ENCODE measurements at places on chromosomes 12 and 14.

- DNase-seq = no peak
Measured at GRCh38 chr14:103735022-103735421, 19.4 kb downstream of the ZFYVE21 start.

DNA sequence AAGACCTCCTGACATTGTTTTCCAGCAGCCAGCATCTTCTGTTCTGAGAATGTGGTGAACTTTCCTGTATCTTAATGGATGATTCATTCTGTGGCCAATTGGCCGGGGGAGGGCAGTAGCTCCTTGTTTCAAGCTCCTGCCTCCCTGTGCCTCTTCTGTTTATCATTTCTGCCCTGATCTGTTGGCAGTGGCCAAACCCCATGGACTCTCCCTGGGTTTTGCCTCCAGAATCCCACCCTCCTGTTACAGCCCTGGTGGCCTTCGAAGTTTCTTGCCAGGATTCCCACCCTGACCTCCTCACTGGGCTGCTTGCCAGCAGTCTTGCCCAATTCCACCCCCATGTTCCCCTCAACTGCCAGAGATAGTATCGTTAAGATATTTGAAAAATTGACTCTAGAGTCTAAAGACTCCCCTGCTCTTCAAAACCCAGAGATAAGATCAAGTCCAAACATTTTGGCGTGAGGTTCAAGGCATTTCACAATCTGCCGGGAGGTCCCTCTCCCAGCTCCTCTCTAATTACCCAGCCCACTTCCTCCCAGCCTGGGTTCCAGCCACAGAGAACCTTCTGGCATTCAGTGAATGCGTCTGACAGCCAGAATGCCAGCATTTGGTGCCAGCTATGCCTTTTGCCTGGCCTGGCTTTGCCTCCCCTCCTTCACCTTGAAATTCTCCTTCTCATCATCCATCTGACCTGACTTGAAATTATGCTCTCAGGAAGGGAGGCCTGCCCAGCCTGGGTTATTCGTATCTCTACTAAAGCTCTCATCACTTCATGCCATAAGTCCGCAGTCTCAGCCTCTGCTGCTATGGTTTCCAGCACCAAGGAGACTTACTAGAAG is 37.7 kb upstream of the TXNRD1 start:
- no peak for DNase-seq

- DNase-seq = no peak
Measured at GRCh38 chr12:57099766-57100165, 10.9 kb downstream of the NAB2 start.

DNA sequence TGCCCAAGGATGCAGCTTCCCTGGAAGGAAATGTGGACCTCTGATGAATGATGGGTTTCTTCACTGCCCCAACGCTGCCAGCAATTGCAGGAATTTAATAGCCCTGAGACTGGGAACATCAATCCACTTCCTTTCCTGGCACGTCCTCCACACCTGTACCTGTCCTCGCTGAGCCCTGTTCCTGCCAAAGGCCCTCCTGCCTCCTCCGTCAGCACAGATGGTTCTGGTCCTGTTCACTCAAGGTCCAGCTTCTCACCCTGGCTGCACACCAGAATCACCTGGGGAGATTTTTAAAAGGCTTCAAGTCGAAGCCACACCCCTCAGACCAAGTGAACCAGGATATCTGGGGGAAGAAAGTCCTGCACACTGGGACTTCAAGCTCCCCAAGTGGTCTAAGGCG is 38.4 kb upstream of the TMEM132C start:
- no peak for DNase-seq

DNA sequence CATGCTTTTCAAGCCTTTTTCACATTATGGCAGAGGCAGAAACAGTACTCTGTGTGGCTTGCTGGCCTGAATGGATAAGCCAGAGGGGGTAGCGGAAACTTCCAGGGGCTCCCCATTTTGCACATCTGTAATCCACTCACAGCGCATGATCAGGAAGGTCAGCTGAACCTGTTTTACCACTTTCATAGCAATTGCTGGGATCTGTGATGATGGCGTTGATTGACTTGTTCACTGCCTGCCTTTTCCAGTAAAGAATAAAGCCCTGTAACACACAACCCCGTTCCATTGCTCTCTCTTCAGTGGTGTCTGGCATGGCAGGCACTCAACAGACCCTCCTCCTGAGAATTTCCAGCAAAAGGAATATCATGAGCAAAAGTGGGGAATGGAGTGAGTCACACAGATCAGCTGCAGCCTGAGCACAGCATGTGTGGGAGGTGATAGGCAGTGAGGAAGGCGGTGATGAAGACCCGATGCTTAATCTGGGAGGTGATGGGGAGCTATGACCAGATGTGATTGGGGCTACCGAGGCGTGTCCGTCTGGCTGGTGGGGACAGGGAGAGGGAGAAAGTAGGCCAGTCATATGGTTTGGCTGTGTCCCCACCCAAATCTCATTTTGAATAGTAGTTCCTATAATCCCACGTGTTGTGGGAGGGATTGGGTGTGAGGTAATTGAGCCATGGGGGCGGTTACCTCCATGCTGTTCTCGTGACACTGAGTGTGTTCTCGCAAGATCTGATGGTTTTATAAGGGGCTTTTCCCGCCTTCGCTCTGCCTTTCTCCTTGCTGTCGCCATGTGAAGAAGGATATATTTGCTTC is 44.7 kb upstream of the CHST11 start:
- no peak for DNase-seq

- no peak for DNase-seq
Measured at GRCh38 chr12:94207849-94208621, 59.7 kb downstream of the PLXNC1 start.

DNA sequence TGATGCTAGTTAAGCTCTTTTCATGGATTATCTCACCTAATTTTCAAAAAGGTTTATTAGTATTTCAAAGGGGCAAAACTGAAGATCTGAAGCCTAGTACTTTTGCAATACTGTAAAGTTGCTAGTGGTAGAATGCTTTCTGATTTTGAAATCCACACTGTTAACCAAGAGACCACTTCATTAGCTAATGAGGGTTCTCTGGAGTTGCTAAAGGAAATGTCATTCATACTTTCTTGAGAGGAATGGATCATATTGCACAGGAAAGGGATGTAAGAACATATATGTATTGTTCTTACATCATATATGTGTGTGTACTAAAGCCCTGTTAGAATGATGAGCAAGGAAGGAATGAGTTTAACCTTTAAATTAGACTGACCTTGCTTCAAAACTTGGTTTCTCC is 39.0 kb upstream of the LDHB start:
- no peak for DNase-seq

DNA sequence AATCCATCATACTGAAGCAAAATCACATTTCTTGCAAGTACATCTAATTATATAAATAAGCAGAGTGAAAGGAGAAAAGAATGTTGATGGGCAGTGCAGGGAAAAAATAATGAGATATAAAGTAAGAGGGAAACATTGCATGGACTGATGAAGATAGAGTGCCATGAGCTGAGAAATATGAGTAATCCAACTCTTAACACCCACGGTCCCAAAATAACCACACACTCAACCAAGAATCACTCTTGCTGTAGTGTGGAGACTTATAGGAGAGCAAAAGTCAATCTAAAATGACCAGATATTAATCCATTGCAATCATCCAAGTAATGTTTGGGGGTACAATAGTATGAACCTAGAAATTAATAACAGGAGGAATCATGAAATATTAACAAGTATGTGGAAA is 40.2 kb downstream of the MYF5 start:
- no peak for DNase-seq

GRCh38 chr14:77059276-77059915 is 30.9 kb upstream of the IRF2BPL start:
- no peak for DNase-seq

DNA sequence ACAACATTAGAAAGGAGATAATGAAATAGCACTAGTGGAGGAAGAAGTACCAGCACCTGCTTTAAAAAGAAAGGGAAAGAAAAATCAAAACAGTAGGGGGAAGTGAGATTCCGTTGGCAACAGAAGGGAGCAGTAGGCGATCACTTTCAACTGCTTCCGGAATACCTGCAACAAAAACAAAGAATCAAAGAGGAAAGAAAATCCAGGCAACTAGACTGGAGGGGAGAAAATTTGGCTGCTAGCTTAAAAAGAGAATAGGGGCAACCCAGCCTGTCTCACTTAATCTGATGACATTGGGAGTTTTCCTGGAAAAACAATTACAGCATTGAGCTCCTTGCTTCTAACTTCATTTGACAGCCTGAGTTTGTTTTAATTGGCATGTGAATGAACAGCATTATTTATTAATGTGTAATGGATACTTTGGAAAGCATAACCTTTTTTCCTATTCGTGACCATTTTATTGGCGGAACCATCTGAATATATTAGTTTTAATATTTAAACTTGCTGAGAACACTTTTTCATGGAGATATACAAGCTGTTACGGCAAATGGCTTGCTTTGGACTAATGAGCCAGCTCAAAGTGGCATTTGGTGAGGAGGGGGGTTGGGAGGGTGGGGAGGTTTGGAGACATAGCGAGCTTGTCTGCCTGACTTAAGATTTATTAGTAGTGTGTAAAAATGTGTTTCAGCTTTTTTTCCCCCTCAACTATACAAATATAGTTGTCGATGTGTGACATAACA is 2.5 kb upstream of the DACT1 start:
- DNase-seq = no peak

Data from activated CD4-positive, CD25-positive, alpha-beta regulatory T cell (primary cell).